ENCODE measurements at places on chromosomes 6 and 20. TPM values are rescaled to one million over a fixed set of nuclear protein-coding genes. Genes with fewer than 3 reads are reported as not detected.

The TSPO2 gene
- total RNA-seq = not detected

DNA sequence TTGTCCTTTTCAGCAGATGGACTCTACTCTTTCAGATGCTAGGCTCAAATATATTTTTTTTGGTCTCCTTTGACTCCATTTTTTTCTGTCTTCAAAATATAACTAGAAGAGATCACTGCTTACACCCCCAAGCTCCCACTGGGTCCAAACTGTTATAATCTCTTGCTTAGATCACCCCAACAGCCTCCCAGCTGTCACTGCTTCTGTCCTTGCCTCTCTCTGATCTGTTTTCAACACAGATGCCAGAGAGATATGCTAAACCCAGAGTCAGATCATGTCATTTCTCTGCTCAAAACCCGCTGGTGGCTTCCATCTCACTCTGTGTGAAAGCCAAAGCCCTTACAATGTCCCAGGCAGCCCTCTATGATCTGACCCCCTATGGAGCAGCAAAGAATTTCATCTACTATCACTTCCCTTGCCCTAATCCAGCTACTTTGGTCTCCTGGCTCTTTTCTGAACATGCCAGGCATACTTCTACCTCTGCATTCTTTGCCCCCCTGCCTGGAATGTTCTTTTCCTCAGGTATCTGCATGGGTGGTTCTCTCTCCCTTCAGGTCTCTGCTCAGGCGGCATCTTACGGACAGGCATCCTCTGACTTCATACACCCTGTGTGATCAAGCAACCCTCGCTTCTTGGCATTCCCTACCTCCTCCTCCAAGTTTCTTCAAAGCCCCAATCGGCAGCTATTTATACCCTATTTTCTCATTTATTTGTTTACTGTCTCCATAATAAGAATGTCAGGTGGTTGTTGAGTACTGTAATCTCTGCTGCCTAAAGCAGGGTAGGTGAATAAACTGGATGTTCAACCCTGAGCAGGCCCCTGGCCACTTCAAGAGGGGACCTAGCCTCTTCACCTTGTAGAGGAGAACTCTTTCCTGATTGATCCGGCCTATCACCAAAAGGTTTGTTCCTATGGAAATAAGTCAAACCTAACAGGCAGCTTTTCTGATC, 43.6 kb upstream of the SLC4A11 start:
- DNase-seq = no peak

The HAO1 gene
- total RNA-seq = not detected

The POU5F1 gene
- 0.68 TPM for total RNA-seq

GRCh38 chr20:33648396-33649004, 13.6 kb upstream of the C20orf144 start:
- no peak for DNase-seq

GRCh38 chr20:25245461-25245860, 2.4 kb upstream of the PYGB start:
- DNase-seq = no peak

DNA sequence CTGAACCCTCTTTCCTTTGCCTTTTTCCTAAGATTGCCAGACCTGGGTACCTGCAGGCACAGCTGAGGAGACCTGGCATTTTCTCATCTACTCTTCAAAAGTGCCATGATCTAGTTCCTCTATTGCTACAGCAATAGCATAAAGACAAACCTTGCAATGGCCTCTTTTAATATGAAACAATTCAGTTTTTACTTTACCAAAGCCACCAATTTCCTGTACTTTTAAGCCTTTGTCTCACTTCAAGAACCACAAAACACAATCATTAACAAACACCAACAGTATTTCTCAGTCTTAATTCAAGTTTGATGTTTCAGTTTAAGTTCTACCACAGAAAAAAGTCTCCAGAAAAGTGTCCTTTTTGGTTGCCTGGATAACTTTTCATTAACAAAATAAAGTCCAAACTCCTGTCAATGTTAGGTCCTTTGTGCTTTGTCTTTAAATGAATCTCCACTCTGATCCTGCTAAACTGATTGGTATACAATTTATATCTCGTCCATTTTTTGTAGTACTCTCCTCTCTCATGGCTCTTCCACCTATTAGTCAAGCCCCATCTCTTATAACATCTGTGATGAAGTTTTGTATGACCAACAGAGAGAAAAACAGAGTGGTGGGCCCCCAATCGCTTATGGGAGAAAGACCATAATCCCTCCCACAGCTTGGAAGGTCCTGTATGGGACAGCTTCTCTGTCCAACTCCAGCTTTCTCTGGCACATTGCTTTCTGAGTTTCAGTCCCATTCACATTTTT, 50.5 kb upstream of the THEMIS start:
- no peak for DNase-seq

- peak; percentile 18 for DNase-seq
Measured at GRCh38 chr6:73739096-73739495, 43.1 kb downstream of the CD109 start.

The RCAN2 gene
- total RNA-seq = 6.2 TPM

DNA sequence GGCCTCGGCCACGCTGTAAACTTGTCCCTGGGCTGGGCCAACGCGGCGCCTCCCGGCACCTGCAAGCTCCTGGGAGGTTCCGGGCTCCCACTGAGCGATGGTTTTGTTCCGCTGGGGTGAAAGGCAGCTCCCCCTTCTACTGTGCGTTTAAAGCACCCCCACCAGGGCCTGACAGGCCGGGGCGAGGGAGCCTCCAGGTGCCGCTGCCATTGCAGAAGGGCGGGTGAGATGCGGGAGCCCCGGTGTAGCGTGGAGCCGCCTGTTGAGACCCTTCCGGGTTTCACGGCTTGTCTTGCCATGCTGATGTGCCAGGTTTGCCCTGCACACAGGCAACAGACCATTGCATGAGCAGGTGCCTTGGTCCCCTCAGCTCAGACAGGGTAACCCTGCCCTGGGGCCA, 2.9 kb downstream of the COL20A1 start:
- no peak for DNase-seq

DNA sequence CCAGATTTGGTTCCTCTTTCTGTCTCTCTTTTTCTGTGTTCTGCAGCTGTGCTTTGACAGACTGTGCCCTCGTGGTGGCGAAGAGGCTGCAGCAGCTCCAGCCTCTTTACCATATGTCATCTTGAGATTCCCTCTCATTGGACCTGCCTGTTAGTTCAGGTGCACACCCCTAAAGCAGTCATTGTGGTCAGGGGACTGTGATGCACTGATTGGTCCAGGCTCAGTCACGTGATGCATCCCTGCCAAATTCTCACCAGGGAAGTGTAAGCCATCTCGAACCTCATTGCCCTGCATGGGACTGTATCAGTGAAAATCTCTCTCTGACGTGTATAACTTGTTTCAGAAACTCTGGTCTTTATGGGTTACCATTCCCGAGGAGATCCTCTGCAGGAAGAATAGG, 160.3 kb downstream of the EYA2 start:
- no peak for DNase-seq

DNA sequence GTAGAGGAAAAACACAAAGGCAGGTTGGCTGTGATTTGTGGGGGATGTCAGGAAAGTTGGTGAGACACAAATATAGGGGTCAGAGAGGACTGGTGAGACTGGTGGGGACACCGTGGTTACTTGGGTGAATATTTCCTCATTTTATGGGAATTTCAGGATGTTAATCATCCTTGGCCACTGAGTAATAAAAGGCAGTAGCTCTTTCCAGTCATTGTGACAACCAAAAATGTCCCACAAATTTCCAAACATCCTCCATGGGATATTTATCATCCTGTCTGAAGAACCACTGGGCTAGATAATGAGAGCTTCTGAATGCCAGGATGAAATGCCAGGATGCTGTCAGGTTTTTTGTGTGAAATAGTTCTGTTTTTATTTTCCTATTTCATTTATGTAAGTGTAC, 374.1 kb downstream of the CD109 start:
- no peak for DNase-seq

The SRF gene
- 40.1 TPM for total RNA-seq

- no peak for DNase-seq
Measured at GRCh38 chr6:132816660-132817059, 2.3 kb downstream of the RPS12 start.

- DNase-seq = no peak
Measured at GRCh38 chr6:33425668-33426577, 6.1 kb downstream of the SYNGAP1 start.
